ENCODE measurements at places on chromosomes 4 and X.

DNA sequence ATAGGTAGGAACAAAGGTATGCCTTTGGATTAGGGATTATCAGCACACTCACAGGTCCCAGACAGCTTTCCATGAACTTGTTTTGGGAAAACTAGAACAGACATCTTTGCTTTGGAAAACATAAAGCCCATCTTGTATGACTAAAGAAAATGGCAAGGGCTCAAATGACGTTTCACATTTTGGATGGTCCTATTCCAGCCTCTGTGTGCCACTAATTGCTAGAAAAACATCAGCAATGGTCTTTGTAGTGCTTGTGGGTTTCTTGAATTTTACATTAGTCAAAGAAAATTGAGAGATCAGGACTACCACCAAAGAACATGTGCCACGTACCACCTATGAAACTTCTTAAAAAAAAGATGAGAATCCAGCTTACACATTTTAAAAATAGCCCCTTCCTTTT is 111.4 kb downstream of the HDAC8 start:
- DNase-seq, result no peak

DNA sequence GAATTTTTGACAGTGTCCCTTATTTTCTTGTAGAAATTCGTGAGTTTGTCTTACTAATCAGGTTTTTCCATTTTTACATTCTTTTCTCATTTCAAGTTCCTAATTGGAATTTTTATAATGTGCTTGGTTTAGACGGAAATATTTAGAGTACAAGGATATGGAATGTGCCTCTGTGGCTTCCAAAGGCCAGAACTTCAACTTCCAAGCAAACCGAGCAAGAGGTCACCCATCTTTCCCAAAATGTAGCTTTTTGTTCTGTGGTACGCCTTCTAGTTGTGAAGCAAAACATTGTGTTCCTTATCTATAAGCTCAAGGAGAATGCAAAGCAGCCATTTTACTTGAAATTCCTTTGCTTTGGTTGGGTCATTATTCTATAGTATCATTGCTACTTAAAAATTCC is 212.8 kb upstream of the PACRGL start:
- DNase-seq, result no peak

DNA sequence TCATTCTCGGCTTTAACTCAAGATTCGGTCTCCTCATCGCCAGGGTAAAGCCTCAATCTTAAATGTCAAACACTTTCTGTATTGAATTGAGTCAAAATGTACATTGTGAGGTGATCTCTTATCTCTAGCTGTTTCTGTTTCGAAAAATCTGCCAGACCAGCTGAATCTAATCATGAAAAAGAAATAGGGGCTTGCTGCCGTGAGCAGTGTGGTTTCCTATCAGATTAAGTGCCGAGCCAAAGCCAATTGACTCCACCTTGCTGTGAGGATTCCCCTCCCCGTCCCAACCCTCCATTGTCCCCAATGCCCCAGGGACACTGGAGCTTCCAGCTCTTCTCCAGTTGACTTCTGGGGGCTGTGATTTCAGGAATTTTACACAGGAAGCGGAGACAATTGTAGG is 12.5 kb upstream of the CRLF2 start:
- DNase-seq, result no peak

GRCh38 chr4:5823542-5824211 is 69.2 kb downstream of the CRMP1 start:
- no peak for DNase-seq

DNA sequence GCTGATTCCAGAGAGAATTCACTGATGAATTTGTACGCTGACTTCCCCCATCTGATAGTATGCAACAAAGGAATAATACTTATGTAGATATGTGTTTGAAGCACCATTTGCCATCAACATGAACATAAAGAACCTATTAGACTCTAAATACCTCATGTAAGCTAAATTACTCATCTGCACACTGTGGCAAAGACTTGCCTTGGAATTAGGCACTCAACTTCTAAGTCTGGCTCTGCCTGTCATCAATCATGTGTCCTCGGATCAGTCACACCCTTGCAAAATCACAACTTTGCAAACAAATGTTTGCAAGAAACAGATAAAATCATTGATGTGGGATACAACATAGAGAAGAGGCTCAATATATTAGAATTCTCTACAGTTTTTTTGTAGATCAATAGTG is 169.9 kb upstream of the LDB2 start:
- no peak for DNase-seq

DNA sequence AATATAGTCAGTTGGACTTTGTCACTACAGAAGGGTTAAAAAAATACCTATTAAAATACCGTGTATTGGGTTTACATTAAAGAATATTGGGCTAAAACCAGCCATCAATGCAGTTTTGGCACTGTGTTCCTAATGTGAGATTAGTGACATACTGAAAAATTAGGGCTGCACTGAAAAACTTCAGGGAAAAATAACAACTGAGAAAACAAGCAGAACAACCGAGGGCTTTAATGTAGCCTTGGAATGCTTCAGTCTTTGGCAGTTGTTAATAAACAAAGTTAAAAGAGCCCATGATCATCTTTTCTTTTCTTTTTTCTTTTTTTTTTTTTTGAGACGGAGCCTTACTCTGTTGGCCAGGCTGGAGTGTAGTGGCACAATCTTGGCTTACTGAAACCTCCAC is 12.4 kb downstream of the STAG2 start:
- no peak for DNase-seq

- no peak for DNase-seq
Observed at GRCh38 chr4:159239629-159240028, 136.8 kb downstream of the RAPGEF2 start.

DNA sequence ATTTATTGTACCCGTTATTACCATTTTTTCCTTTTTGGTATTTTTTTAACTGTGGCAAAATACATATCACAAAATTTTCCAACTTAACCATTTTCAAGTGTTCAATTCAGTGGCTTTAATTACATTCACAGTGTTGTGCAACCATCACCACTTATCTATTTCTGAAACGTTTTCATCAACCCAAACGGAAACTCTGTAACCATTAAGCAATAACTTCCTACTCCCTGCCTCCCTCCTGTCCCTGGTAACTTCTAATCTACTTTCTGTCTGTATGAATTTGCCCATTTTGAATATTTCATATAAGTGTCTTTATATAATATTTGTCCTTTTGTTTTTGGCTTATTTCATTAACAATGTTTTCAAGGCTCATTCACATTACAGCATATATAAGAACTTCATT is 57.4 kb upstream of the MSN start:
- DNase-seq, result no peak

- DNase-seq, result no peak
Observed at GRCh38 chr4:116668190-116668589, 417.2 kb downstream of the TRAM1L1 start.

All from central memory CD8-positive, alpha-beta T cell (primary cell).